ENCODE measurements at places on chromosomes 16 and 17.

DNA sequence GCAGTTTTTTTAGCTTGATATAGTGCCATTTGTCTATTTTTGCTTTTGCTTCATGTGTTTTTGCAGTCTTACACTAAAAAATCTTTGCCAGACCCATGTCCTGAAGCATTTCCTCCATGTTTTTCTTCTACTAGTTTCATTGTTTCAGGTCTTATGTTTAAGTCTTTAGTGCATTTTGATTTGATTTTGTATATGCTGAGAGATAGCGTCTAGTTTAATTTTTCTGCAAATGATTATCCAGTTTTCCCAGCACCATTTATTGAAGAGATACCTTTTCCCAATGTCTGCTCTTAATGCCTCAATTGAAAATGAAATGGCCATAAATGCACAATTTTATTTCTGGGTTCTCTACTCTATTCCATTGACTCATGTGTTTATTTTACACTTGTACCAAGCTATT is 40.8 kb upstream of the NACA2 start:
- DNase-seq, result no peak

GRCh38 chr17:44967026-44967906 is 837 bp downstream of the C1QL1 start:
- no peak for DNase-seq

GRCh38 chr16:14100825-14101224 is 29.7 kb downstream of the MRTFB start:
- DNase-seq, result no peak

DNA sequence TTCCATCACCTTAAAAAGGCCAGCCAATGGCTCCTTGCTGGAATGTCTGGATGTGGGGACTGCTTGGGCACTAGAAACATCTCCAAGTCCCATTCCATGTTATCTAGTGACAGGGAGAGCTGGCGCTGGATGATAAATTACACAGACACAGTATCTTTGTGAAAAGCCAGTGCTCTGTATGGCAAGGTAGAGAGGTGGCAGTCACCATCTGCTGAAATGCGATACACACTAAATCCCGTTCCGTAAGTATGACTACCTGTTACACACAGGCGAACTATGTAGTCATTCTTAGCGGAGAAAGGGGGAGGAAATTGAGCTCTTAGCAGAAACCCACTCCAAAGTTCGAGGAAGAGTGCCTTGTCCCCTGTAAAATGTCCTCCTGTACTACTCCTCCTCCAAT is 81.0 kb upstream of the MYOCD start:
- peak; percentile 31 for DNase-seq

GRCh38 chr16:23124315-23124714 is 24.9 kb downstream of the USP31 start:
- peak; percentile 80 for DNase-seq

Data from kidney tubule cell (primary cell).